Neuronal stem cell (in vitro differentiated cells): ENCODE measurements at places on chromosomes 3 and 15.

- no peak for DNase-seq
- H3K27ac ChIP-seq: no peak overlapping the region
- H3K4me3 ChIP-seq: no peak overlapping the region
- H3K4me1 ChIP-seq: peaks cover 2% of the 10 kb centered on the region
Observed at GRCh38 chr3:165852191-165852590, 15.0 kb upstream of the BCHE start.

- H3K4me3 ChIP-seq: no peak overlapping the region
- no peak overlapping the region for H3K27ac ChIP-seq
- DNase-seq: no peak
- peaks cover under 1% of the 10 kb centered on the region for H3K4me1 ChIP-seq
Observed at GRCh38 chr15:100229181-100230163, 112.3 kb downstream of the ADAMTS17 start.

DNA sequence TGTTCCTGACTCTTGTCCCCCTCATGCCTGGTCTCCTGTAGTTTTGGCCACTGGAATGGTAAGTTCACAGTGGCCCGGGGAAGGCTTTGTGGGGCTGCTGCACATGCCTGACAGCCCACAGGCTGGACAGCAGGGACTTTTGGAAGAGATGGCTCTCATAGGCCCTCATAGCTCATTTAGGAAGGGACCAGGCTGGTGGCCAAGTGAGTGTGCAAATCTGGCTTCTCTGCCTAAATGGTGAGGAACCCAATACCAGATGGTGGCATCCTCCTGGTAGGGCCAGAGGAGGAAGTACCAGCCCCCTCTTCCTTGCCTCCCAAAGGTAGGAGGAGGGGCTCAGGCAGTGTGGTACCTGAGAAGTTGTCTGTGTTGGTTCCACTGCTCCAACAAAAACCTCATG lies 25.6 kb downstream of the ALPK3 start:
- H3K4me3 ChIP-seq: no peak overlapping the region
- H3K4me1 ChIP-seq: no peaks in the 10 kb centered on the region
- DNase-seq: no peak
- no peak overlapping the region for H3K27ac ChIP-seq
- H3K36me3 ChIP-seq: no peaks in the 10 kb centered on the region

DNA sequence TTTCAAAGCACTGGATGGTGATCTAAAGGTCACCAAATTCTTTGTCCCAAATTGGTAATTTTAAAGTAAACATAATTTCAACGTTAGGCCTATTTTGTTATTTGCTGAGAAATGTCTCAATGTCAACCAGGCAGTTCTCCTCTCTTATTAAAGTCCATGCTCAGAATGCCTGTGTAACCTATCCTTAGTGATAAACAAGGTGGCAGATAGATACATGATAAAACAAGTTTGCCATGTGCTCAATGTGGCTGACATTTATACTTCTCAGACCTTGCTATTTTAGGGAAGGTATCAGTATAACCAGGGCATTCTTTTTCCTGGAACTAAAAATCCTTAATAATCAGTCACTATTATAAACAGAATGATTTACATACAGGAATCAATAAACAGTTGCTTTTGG lies 8.5 kb downstream of the MBNL1 start:
- H3K27ac ChIP-seq: no peak overlapping the region
- H3K4me3 ChIP-seq: no peak overlapping the region
- peaks cover 2% of the 10 kb centered on the region for H3K4me1 ChIP-seq
- no peaks in the 10 kb centered on the region for H3K36me3 ChIP-seq

DNA sequence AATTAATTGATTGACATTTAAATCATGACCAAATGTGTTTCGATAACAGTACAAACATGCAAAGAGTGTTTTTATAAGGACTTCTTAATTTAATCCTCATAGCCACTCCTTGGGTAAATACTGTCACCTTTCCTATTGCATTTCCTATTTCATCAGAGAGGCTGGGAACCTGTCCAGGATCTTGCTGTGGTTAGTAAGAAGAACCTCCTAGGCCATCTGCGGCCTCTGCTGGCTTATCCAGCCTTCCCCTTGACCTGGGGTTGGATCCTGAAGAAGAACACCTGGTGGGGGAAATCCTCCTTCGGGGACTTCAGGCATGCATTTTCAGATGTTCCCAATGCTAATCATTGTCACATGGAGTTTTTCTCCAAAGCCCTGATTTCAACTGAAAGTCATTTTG lies 25.5 kb downstream of the GLDN start:
- H3K36me3 ChIP-seq: no peaks in the 10 kb centered on the region
- no peak for DNase-seq
- H3K27me3 ChIP-seq: no peaks in the 10 kb centered on the region
- H3K4me3 ChIP-seq: no peak overlapping the region

- DNase-seq: no peak
- no peak overlapping the region for H3K27ac ChIP-seq
- peaks cover 5% of the 10 kb centered on the region for H3K36me3 ChIP-seq
Observed at GRCh38 chr15:73594109-73594508, 39.1 kb downstream of the NPTN start.

GRCh38 chr3:194598771-194599557 lies 34.3 kb downstream of the TMEM44 start:
- H3K27me3 ChIP-seq: no peaks in the 10 kb centered on the region
- DNase-seq: no peak
- H3K27ac ChIP-seq: no peak overlapping the region
- H3K4me3 ChIP-seq: no peak overlapping the region
- peaks cover 50% of the 10 kb centered on the region for H3K36me3 ChIP-seq

DNA sequence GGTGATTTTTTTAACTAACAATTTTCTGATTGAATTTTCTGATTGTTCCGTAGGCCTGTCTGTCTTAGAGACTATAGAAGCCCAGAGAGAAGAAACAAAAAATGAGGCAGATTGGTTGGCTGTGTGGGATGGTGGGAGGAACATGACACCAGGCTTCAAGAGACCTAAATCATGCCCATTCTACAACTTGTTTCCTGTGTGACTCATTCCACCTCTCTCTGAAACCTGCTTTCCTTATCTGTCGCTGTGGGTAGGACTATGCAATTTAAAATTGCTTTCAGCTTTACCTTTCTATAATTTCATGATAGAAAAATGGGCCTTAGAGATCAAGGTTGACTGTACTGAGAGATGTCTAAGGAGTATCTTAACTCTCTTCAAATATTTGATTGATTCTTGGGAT lies 44.5 kb downstream of the OXNAD1 start:
- no peaks in the 10 kb centered on the region for H3K4me1 ChIP-seq
- no peaks in the 10 kb centered on the region for H3K27me3 ChIP-seq
- peaks cover 12% of the 10 kb centered on the region for H3K36me3 ChIP-seq
- no peak overlapping the region for H3K4me3 ChIP-seq

DNA sequence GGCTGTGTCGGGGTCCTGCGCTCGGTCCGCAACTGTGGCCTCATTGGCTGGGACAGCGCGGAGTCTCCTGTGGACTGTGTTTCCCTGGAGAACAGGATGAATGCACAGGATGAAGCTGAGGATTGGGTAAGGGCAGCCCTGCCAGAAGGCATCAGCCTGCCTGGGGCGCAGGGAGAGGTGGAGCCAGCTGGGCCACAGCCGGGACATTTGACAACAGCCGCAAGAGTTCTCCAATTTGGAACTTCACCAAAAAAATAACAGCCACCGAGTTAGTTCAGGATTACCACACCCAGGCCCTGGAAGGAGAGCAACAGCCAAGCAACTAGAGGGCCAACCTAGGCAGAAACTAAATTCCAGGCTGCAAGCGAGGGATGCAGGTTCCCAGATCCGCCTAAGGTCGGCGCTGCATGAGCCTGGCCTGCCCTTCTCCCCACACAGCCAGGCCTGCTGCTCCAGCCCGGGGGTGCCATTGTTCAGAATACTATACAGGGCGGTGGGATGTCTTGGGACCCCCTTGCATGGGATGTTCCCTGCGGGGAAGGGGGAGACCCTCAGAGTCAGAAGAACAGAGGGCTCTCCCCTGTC lies 229.3 kb downstream of the OCA2 start:
- no peak for DNase-seq
- H3K27me3 ChIP-seq: no peaks in the 10 kb centered on the region
- H3K4me3 ChIP-seq: no peak overlapping the region
- no peak overlapping the region for H3K27ac ChIP-seq
- H3K4me1 ChIP-seq: peaks cover 3% of the 10 kb centered on the region
- H3K36me3 ChIP-seq: no peaks in the 10 kb centered on the region

DNA sequence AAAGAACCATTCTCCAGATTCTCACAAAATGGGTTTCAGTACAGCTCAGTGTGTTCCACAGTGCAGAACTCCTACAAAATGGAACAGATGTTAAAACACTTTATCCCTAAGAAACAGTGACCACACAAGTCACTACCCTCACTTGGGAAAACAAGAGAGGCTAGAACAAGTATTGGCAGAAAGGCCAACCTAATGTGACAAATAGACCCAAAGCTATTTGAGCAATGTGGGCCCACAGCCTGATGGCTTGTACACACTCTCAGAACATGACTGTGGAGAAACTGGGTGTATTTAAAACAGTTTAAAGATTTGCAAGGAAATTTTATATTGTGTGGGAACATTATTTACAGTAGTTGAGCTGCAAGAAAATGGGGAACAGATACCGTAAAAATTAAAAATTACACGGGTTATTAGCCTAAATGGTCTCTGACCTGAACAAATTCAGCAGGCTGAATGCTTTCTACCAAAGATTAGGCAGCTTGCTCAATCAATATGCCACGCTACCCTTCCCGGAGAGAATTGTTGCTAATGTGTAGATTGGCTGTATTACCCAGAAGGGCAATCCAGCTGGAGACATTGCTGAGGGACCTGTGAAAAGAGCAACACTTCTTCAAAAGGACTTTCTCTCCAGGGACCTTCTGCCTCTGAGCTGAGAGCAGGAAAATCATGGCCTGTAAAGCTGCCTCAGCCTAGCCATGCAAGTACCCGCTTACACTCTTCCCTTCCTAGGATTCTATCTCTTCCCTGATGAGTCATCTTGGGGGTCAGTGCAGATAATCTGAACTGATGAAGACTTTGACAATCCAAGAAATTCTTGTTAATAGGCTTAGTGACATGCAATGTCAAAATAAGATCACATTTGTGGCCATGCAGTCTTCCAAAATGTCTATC lies 97.1 kb downstream of the STRIT1 start:
- H3K36me3 ChIP-seq: no peaks in the 10 kb centered on the region
- no peak overlapping the region for H3K27ac ChIP-seq
- no peak for DNase-seq
- no peaks in the 10 kb centered on the region for H3K4me1 ChIP-seq
- no peaks in the 10 kb centered on the region for H3K27me3 ChIP-seq

GRCh38 chr3:170222647-170223541 lies 670 bp downstream of the PRKCI start:
- H3K27ac ChIP-seq: peak overlapping the region; percentile 81
- no peaks in the 10 kb centered on the region for H3K27me3 ChIP-seq
- H3K36me3 ChIP-seq: no peaks in the 10 kb centered on the region
- no peaks in the 10 kb centered on the region for H3K4me1 ChIP-seq

DNA sequence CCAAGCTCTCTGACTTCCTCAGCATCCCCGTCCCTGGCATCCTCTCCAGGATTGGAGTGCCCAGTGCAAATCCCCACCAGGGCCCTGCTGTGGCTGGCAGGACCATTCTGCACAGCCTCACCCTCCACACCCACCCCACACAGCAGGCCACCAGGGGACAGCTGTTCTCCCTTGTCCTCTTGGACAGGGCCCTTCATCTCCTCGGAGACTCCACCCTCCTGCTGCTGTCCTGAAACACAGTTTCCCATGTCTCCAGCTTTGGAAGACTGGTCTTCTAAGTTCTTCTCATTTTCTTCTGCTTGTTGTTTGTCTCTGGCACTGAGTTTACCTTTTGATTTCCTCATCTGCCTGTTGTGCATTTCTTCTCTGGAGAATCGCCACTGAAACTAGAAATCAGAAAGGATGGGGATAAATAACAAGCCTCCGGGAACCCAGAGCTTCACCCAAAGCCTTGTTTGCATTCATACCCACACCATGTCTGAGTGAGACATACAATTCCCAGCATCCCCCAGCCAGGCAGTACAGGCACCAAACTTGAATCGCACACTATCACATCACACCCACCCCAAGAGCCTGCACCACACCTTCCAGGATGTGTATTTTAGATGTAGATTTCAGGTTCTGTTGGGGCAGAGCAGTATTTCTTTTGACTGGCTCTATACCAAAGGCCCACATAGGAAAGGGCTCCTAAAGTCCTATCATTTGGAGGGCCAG lies 52.0 kb downstream of the OXNAD1 start:
- peaks cover 61% of the 10 kb centered on the region for H3K36me3 ChIP-seq
- peaks cover under 1% of the 10 kb centered on the region for H3K4me1 ChIP-seq
- no peak for DNase-seq

DNA sequence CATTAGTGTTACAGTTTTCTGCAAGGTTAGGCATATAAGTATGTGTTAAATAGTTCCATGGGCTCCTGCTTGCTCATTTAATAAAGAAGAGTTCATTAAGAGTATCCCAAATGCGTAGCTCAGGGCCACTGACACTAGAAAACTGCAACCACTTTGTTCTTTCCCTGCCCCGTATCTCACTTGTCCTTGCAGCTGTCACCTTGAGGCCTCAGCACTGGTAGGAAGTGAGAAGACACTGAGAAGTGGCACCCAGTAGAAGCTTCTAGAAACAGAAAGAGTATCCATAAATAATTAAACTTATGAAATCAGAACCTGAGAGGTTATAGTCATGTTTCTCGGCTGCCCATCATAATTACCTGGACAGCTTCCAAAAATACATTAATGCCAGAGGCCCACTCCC lies 266.0 kb downstream of the KCNMB2 start:
- DNase-seq: no peak
- H3K4me1 ChIP-seq: no peaks in the 10 kb centered on the region
- H3K4me3 ChIP-seq: no peak overlapping the region
- H3K36me3 ChIP-seq: no peaks in the 10 kb centered on the region

GRCh38 chr3:30044515-30044914 lies 561.9 kb upstream of the TGFBR2 start:
- H3K4me3 ChIP-seq: no peak overlapping the region
- no peak for DNase-seq
- no peaks in the 10 kb centered on the region for H3K36me3 ChIP-seq
- peaks cover 10% of the 10 kb centered on the region for H3K4me1 ChIP-seq
- no peaks in the 10 kb centered on the region for H3K27me3 ChIP-seq
- H3K27ac ChIP-seq: no peak overlapping the region

DNA sequence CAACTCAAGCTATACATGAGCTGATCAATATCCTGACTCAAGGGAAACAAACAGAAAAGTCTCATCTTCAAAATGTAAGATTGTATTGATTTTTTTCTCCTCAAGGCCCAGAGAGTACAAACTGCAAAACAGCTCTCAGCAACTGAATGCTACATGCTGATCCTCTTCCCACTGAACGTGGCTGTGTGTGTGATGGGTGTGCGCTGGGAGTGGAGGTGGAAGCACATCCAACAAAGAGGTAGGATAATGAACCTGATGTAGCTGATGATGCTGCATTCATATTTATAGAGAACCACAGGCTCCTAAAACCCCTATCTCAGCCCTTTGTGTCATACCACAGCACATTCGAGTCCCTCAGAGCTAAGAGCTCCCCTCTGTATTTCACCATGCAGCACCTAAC lies 56.8 kb downstream of the GABRB3 start:
- H3K27ac ChIP-seq: no peak overlapping the region
- no peaks in the 10 kb centered on the region for H3K4me1 ChIP-seq
- DNase-seq: no peak
- no peaks in the 10 kb centered on the region for H3K27me3 ChIP-seq
- H3K36me3 ChIP-seq: no peaks in the 10 kb centered on the region

DNA sequence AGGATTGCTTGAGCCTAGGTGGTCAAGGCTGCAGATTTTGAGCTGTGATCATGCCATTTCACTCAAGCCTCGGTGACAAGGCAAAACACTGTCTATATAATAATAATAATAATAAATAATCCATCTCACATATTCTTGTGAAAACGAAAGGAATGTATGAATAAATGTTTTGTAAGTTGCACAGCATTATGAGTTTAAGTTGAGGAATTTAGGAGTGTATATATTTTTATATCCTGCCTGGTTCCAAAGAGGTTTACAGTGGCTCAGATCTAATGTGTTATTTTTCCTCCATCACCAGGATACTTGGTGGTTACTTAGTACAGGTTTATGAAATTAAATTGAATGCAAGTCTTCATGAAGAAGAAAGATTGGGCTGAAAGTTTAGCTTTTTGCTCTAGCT lies 77.2 kb downstream of the ATG7 start:
- H3K36me3 ChIP-seq: peaks cover 24% of the 10 kb centered on the region
- H3K4me1 ChIP-seq: no peaks in the 10 kb centered on the region
- no peak overlapping the region for H3K27ac ChIP-seq
- no peak for DNase-seq
